Hematopoietic multipotent progenitor cell treated with erythropoietin and hydrocortisone succinate and interleukin-3 and kit ligand, for 17 days (in vitro differentiated cells): ENCODE measurements at places on chromosomes 12 and 14.

DNA sequence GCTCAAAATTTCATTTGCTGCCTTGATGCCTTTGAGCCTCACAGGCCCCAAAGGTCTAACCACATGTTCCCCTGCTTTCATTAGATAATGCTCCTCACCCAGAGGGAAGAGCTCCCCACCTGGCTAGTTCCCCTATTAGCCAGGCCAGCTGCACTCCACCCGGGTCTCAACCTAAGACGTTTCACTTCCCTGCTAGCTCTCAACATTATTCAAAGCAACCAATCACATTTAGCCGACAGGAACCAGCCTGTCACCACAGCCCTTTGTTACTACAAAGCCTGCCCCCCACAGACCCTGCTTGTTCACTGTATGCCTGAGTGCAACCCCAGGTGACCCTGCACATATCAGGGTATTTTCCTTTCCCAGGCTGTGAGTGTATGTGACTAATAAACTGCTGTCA lies 78.6 kb downstream of the SLC15A5 start:
- DNase-seq = no peak

DNA sequence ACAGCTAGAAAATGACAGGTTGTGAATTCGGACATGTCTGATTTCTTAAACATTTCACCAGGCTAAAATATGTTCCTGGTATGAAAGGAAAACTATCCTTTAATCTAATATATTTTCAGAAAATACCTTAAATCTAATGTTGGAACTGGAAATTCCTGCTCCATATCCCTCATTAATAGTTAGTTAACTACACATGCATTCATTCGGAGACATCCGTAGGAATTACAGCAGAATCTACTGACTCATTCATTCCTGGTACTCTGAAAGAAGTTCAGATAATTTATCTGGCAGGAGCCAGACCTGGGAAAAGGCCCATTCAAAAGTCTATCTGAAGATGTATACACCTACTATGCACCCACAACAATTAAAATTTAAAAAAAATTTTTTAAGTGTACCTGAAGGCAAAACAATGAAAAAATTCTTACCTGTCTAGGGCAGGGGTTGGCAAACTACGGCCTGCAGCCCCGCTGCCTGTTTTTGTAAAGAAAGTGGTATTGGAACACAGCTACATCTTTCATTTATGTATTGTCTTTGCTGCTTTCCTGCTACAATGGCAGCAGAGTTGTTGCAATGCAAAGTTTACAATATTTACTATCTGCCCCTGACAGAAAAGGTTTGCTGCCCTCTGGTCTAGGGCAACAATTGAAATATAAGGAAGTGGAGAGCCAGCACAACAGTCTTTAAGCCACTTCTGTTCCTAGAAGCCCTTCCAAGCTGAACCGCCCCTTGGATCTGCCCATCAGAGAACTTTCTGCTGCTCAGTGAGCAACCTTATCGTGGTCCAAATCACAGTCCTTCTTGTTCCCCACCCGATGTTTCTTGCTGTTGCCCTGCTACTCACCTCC lies 17.9 kb upstream of the NFYB start:
- no peak for DNase-seq

DNA sequence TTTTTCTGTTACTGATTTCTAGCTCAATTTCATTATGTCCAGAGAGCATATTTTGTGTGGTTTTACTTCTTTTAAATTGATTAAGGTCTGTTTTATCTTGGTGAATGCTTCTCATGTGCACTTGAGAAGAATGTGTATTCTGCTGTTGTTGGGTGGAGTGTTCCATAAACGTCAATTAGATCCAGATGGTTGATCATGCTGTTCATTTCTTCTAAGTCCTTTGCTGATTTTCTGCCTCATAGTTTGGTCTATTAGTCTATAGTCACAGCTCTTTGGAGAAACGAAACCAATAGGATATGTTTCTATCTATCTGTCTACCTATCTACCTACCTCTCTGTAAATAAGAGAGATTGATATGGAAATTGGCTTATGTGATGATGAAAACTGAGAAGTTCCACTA lies 17.1 kb upstream of the ADGRD1 start:
- DNase-seq = no peak

DNA sequence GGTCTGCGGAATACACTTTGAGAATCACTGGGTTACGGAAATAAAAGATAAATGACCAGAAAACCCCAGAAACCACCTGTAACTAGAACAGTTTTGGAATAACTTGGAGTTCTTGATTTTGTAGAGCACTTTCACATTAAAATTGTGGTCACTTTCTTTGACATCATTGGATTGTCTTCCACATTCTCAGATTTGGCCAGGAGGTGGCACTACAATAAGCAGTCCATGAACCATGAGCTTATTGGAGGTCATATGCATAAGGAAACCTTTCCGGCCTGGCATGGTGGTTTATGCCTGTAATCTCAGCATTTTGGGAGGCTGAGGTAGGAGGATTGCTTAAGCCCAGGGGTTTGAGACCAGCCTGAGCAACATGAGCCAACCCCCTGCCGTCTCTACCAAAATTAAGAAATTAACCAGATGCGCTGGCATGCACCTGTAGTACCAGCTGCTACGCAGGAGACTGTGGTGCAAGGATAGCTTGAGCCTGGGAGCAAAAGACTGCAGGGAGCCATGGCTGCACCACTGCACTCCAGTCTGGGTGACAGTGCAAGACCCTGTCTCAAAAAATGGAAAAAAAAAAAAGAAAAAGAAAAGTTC lies 107.7 kb upstream of the CAND1 start:
- peak; percentile 16 for DNase-seq

GRCh38 chr12:60666895-60667294 lies 1071.1 kb downstream of the SLC16A7 start:
- DNase-seq = no peak

GRCh38 chr12:50185301-50185895 lies 18.2 kb upstream of the CERS5 start:
- DNase-seq = no peak

DNA sequence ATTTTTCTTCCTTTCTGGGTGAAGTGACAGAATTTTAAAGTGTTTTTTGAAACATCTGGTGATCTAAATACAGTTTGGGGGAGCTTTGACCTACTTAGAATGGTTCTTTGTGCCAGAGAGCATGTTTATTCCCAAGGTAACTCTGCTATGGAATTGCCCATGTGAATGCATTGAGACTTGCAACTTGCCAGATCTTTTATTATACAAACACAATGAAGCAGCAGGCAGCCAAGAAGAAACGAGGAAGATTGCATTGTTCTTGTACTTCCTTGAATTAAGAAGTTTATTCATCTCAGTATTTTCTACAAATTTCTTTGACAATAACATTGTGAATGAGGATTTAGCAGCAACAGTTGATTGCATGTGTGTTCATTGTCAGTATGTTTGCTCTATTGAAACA lies 55.5 kb downstream of the FGD4 start:
- no peak for DNase-seq

DNA sequence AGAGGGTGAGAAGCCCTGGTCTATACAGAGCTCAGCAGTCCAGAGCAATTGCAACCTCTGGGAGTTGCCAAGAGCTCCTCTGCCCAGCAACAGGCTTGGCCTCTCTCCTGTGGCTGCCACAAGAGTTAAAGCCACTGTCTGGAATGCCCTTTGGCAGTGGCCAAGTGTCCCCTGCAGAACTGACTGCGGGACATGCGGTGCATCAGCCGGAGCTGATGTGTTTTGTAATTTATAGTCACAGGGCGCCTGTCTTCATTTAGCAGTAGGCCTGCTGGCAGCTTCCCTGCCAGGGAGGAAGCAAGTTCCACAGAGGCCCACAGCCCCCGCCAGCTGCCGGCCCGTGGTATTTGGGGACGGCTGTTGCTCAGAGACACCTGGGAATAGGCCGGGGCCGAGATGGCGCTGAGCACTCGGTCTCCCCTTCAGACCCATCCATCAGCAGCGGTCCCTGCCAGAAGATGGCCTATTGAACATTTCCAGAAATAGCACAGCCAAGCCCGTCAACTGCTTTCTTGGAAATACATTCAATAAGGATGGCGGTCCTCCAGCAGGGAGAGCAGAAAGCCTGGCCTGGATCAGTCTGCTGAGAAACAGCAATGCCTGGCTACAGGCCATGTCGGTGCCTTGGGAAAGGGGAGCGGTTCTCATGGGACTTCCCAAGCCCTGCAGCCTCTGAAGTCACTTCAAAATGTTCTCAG lies 217.4 kb downstream of the CRADD start:
- no peak for DNase-seq

DNA sequence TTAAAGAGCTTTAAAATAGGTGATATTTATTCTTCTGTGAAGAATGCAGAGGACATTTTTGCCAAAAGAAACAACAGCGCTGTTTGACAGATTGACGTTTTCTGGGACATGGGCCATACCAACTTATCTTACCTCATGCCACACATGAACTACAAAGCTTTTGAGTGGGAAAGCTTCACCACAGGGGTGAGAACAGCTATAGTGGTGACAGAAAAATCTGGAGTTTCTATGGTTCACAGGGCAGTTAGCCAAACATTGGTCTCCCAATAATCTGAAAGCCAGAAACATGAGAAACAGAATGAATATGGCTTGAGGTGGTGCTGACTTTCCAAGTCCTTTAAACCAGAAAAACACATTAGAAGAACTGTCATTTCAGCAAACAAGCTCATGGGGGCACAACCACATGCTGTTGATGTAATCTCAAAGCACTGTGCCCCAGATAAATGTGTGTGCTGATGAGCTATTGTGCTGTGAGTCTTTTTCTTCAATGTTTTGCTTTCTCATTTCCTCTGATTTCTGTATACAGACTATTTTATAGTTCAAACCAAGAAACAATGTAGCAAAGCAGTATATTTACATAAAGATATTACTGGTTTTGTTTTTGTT lies 905.4 kb downstream of the SLC16A7 start:
- no peak for DNase-seq

DNA sequence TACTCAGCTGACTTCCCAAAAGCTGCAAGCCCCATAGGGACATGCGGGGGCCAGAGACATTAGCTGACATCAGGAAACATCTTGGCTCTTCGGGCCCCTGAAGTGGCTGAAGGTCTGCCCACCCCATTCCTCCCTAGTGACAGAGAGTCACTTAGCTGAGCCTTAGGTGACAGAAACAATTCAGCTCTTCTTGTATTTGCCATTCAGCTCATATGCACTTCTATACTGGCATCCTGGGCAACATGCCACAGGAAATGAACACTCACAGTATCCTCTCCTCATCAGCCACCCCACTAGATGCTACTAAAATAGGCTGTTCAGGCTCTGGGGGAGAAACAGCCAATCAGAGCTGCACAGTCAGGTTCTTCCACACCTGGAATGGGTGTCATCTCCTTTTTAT lies 3.4 kb downstream of the DCTN2 start:
- DNase-seq = no peak

- no peak for DNase-seq
These were observed 53.3 kb upstream of the NCOR2 start for GRCh38 chr12:124620606-124621295.

- no peak for DNase-seq
These were observed 77.3 kb upstream of the TMTC2 start for GRCh38 chr12:82609234-82609914.

DNA sequence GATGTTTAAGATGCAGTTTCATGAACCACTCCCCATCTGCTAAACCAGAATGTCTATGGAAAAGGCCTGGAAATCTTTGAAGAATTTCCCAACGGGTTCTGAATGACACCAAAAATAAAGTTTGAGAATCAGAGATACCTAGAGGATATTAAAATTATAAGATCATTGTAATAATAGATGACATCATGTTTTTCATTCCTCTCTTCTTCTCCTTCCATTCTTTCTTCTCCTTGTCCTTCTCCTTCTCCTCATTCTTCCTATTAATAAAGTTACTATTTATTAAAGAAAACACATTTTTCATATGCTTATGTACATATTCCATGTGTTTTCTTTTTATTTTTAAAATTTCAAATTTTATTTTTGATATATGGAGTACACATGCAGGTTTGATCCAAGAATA lies 1449.4 kb downstream of the LRFN5 start:
- no peak for DNase-seq

- DNase-seq = no peak
These were observed 234.0 kb upstream of the HMGA2 start for GRCh38 chr12:65590318-65590717.
